ENCODE measurements at places on chromosomes 1 and 21. TPM values are rescaled to one million over a fixed set of nuclear protein-coding genes. Genes with fewer than 3 reads are reported as not detected.

Gene NCMAP
- not detected for total RNA-seq

GRCh38 chr1:160460683-160461287 is 60.4 kb downstream of the VANGL2 start:
- no peak for DNase-seq

Gene CGN
- 0.18 TPM for total RNA-seq

- DNase-seq: peak; percentile 89
Observed at GRCh38 chr21:36783612-36784374, 84.9 kb downstream of the SIM2 start.

Gene SEC16B
- total RNA-seq: 1.8 TPM

GRCh38 chr1:178397678-178398077 is 99.1 kb downstream of the CLEC20A start:
- peak; percentile 42 for DNase-seq

DNA sequence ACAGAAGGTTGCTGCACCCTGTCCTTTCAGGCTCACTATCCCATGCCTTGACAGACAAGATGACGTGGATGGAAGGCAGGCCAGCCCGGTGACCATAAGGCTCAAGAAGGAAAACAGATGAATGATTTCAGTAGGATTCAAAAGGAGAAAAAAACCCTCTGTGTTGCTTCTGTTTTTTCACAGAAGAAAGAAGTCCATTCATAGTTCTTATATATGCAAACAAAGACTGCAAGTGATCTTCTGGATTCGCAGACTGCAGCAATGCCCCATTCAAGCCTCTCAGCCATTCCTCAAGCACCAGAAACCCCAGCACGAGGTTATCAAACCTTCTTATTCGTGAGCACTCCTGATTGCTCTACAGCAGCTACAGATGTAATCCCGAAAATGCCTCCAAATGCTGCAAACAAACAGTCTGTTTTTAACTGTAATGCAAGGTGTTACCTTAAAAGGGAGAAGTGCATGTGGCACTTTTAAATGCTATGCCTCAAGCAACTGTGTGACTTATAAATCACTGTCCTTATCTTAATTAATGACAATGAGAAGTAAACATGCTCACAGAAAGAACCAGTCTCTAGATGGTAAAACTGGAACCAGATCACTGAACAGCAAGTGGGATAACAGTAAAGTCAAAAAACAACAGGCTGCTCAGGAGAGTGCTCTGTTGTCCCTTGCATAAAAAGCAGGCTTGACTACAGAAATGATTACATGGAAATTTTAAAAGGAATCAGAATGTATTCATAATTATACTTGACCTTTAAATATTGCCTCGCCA is 173.9 kb downstream of the HHIPL2 start:
- no peak for DNase-seq

DNA sequence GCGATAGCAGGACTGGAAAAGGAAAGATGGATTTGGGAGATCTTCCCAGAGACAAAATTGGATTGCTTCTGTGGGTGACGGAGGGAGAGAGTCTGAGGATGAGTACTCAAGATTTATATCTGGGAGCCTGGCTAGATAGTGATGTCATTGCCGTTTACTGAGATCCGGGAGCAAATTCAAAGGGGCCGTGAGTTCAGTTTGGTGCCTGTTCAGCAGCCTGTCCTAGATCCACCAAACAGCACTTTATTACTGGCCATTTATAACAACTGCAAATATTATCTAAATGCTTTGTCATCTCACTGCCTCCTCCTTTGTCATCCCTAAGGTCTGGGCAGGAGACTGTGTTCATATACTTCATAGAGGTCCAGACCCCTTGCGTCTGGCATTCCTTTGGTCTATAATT is 29.2 kb downstream of the MAPKAPK2 start:
- DNase-seq: peak; percentile 57

GRCh38 chr1:68723791-68724190 is 226.9 kb upstream of the DEPDC1 start:
- DNase-seq: no peak

GRCh38 chr1:245264226-245264625 is 109.4 kb downstream of the KIF26B start:
- no peak for DNase-seq

- peak; percentile 50 for DNase-seq
Observed at GRCh38 chr1:211305044-211305443, 21.6 kb upstream of the TRAF5 start.

- DNase-seq: peak; percentile 46
Observed at GRCh38 chr1:43861337-43861736, 72.3 kb upstream of the ARTN start.

GRCh38 chr1:27444632-27445031 is 45.3 kb downstream of the WASF2 start:
- DNase-seq: no peak

Gene ACTL8
- total RNA-seq: not detected

GRCh38 chr1:209389258-209389657 is 194.3 kb upstream of the CAMK1G start:
- peak; percentile 92 for DNase-seq

DNA sequence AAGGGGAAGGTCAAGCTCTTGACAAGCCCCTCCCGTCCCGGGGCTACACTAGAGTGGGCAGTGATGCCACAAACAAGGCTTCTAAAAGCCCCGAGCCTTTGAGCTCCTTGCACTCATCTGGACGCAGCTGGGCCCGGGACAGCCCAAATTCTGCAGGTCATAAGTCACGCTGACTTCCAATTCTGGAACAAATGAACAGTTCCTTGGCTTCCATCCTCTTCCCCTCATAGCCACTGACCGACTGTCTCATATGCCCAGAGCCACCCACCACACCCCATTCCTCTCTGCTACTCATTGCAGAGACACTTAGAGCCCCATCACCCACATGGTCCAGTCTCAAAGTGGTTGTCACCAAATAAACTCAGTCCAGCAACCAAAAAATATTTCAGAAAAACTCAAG is 32.8 kb upstream of the PRELP start:
- peak; percentile 29 for DNase-seq

- DNase-seq: no peak
Observed at GRCh38 chr21:37339552-37339939, 27.0 kb upstream of the DYRK1A start.
